NCI-H1436 treated with DMSO at 0.1 percent for 48 hours (cell line): ENCODE measurements at places on chromosomes 1 and 21.

- no peak for DNase-seq
Measured at GRCh38 chr1:39082010-39082799, 56.1 kb downstream of the NDUFS5 start.

DNA sequence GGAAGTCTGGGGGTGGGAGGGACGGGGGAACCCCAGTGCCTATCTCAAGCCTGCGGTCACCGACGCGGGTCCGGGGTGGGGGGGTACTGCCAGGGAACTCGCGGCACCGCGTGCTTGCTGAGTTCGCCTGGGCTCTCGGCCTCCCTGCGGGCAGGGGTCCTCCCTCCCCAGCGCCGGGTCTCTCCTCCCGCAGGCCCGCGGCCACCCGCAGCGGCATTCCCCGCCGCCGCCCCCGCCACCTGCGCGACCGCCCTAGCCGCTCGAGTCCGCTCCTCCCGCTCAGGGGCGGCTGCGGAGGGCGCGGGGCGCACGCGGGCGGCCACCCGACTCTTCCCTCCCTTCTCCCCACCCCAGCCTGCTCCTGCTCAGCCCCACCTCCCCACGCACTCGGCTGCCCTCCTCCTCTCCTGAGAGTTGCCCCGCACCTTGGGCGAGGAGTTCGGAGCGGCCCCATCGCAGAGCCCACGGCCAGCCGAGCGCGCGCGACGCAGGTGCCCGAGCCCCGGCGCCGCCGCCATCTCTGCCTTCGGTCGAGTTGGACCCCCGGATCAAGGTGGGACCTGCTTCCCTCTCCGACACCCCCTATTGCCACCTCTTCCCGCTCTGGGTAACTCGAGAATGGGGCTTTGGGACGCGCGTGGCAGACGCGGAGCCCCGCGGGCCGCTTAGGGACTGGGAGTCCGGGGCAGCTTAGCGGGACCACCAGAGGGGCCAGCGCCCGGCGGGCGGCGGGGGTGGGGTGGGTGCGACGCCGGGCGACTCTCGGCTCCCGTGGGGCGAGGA, 105.0 kb downstream of the LEPR start:
- no peak for DNase-seq

GRCh38 chr1:61337441-61337951, 255.1 kb downstream of the NFIA start:
- no peak for DNase-seq

DNA sequence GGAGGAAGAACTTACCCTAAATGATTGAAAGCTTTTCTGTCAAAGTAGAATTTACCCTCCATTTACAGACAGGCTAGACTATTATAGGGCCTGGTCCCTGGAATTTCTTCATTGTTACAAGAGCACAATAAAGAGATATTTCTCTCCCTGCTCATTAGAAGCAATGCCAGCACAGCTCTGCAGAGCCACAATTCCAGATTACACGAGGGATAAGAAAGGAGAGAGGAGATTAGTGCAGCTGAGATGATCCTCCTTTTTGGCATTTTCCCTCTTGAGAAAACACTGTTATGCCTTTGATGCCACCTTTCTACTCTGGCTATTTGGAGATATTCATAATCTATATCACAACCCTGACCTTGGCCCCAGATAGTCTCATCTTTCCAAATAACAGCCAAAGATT, 1119.5 kb upstream of the TMPRSS15 start:
- no peak for DNase-seq

DNA sequence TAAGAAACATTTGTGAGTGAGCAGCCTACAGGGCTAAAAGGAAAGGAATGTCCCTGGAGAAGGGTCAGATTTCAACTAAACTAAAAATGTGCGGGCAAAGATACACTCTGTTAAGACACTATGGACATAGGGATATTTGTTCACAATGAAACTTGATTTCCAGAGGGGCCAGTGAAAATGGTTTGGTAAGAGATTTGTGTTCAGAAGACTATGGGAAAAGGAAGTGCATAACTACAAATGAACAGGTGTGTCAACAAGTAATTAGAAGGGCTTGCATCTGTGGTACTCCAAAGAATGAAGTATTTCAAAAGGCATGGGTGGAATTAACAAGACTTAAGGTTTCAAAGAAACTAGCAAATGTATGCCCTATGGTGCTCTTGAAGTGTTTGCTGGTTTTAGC, 60.4 kb downstream of the NME7 start:
- peak; percentile 83 for DNase-seq

- no peak for DNase-seq
Measured at GRCh38 chr1:57010511-57010910, 44.7 kb upstream of the C8B start.
